Peyer's patch (tissue), 4 donors: ENCODE measurements at places on chromosomes 13 and 19.

GRCh38 chr13:36997716-36998427 lies 1.3 kb downstream of the ALG5 start:
- DNase-seq = no peak

- peak; percentile 56 for DNase-seq
These were observed 16.0 kb downstream of the LSM4 start for GRCh38 chr19:18306888-18307260.

- peak; percentile 60 for DNase-seq
These were observed 333.9 kb downstream of the UQCRFS1 start for GRCh38 chr19:28878862-28879566.

DNA sequence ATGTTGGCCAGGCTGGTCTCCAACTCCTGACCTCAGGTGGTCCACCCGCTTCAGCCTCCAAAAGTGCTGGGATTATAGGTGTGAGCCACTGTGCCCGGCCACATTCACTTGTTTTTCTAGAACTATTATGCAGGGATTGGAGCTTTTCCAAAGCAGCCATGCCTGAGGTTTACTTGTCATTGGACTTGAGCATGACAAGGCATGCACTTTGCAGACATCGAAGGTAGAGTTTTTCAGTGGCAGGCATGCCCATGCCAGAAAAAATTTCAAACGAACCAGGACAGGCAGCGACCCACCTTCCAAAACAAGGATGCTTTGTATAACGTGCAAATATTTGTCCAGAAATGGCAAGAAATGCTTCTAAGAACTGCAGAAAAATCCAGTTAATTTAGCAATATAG lies 17.7 kb downstream of the PNMA8A start:
- DNase-seq = no peak

DNA sequence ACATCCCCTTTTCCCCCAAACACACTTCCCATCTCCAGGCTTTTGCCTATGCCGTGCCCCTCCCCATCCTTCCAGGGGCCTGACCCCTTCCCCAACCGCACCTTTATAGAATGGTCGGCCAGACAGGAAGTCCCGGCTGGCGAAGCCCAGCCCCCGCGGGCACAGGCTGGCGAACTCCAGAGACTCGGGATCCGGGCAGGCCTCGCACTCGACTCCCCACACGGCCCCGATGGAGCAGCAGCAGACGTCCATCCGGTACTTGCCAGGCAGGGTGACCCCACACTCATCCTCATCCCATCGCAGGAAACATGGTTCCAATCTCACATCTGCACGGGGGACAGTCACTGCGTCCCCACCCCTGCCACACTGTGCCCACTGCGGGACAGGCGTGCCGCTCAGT lies 25.7 kb downstream of the FBN3 start:
- DNase-seq = no peak

DNA sequence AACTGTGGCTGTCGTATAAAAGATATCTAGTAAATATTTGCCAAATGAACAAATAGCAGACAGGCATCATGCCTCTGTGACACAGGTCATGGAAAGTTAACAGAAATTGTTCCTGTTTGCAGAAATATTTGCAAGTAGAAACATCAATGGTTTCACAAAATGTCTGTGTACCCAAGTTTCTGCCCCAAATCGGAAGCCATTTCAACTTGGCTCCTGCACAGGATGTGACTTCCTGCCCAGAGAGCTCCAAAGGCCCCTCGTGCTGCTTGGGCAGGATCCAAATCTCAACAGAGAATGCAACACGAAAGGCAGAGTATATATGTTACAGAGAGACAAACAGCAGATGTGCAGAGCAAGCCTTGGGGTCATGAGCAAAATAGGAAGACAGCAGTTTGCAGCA lies 95.5 kb upstream of the SERP2 start:
- no peak for DNase-seq

- DNase-seq = peak; percentile 31
These were observed 111.2 kb downstream of the GADD45B start for GRCh38 chr19:2587001-2587719.

GRCh38 chr13:22210134-22210930 lies 539.5 kb downstream of the FGF9 start:
- DNase-seq = no peak

DNA sequence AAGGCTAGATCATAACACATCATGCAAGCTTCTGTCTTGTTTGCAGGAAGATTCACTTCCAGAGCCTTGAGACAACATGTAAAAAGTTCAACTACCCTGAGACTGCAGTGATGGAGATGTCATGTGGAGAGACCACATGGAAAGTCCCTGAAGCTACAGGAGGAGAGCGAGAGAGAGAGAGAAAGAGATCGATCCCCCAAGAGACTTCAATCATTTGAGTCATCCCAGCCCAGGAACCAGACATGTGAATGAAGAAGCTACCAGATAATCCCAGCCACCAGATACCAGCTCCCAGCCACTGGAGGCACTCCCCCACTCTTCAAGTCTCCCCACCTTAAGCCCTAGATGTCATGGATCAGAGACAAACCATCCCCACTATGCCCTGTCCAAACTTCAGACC lies 10.7 kb upstream of the EVI5L start:
- DNase-seq = no peak

GRCh38 chr13:70959035-70959775 lies 851.0 kb upstream of the KLHL1 start:
- DNase-seq = no peak

DNA sequence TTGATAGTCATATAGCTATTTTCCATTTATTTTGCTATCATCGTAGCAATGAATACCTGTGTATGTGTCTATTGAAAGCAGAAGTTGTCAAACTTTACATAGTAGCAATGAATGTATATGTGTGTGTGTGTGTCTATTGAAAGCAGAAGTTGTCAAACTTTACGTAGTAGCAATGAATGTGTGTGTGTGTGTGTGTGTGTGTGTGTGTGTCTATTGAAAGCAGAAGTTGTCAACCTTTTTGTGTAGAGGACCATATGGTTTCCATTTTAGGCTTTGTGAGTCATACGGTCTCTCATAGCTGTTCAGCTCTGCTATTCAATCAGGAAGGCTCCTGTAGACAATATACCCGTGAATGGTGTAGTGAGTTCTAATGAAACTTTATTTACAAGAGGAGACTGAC lies 20.8 kb downstream of the NLRP4 start:
- no peak for DNase-seq

DNA sequence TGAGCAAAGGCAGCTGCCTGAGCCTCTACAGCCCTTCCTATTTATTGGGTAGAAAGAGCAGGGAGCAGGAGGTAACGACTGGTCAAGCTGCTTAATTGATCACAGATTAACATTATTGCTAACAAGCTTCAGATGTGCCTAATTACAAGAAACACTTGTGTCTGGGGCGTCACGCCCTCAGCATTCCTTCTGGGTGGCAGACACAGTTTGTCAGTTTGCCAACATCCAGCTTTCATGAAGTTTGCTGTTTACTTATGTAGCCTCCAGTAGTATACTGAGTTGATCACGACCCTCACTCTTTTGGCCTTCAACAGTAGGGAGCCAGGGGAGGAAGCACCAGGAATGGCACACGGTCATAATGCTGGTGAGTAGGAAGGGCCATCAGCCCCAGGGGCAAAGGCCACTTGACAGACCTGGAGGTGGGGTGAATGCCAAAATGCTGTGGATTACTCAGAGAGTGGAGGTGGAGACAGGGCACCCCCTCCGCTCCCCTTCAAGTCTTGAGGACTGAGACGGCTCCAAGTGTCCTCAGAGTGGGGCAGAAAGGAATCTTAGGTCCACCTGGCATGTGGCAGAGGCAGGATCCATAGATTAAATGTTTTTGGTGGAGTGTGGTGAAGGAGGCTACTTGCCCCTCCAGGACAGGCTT lies 34.9 kb upstream of the PSPC1 start:
- peak; percentile 9 for DNase-seq

DNA sequence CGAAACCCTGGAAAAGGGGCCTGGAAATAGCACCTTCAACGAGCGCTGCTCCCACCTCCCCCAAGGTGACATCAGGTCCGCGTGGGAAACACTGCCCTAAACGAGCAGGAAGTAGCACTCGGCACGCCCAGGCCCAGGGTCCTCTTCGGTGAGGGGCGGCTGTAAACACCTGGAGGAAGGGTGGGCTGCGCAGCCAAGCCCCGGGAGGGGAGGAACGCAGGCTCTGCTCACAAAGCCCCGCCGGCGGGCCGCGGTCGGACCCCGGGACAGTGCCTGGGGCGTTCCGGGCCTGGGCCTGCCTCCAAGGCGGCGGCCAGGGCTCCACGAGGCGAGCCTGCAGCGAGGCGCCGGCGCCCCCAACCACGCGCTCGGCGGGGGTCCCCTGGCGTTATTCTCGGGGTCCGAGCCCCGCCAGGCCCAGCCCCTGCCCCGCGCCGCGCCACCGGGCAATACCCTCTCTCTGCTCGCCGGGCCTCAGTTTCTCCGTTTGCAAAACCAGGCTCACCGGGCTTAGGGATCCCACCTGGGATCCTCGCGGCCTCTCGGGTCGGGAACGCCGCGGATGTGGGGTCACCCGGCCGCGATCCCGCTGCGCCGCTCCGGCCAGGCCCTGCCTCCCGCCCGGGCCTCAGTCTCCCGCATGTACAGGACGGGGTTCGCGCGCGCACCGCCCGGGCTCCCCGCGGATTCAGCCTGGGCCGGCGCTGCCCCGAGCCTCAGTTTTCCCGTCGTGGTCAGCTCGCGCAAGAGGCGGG lies 630 bp downstream of the RNF126 start:
- peak; percentile 89 for DNase-seq

GRCh38 chr19:55447421-55448174 lies 4.5 kb upstream of the SHISA7 start:
- DNase-seq = no peak

- no peak for DNase-seq
These were observed 1401.9 kb downstream of the SLITRK1 start for GRCh38 chr13:82480415-82480814.

- no peak for DNase-seq
These were observed 295.9 kb downstream of the GPC6 start for GRCh38 chr13:93522501-93522900.

GRCh38 chr19:42115219-42115618 lies 17.0 kb downstream of the POU2F2 start:
- DNase-seq = no peak

DNA sequence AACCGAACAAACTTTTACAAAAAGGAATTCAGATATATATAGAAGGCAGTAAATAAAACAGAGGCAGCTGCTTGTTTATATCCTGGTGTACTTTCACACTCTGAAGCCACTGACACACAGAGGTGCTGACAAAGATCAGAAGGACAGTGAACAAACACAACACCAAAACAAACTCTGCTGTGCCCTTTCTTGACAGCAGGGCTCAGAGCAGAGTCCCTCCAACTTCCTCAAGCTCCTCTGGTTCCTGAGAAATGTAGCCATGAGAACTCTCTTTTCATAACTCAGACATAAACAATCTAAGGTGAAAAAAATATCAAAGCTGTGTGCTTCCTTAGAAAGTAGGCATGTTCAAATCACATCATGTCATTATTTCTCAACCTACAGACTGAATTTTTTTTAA lies 1052.8 kb upstream of the SPRY2 start:
- DNase-seq = no peak

GRCh38 chr19:54928299-54928698 lies 19.0 kb downstream of the NLRP7 start:
- DNase-seq = no peak

DNA sequence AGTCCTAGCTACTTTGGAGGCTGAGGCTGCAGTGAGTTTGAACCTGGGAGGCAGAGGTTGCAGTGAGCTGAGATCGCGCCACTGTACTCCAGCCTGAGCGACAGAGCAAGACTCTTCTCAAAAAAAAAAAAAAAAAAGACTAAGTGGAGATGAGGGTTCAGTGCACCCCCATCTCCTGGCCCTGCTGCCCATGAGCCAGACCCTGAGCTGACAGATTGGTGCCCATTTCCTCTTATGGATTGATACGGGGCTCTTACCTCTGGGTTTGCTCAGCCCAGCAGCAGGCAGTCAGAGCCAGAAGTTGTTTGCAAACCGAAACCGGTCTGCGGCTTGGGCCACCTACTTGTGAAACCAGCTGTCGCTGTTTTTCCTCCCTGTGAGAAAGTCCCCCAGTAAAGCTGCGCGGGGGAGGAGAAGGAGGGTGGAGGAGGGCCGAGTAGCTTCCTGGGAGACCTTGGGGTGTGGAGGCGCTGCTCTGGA lies 36.9 kb downstream of the ARRDC2 start:
- peak; percentile 95 for DNase-seq

- no peak for DNase-seq
These were observed 1725.2 kb downstream of the EFNB2 start for GRCh38 chr13:104810242-104810641.

GRCh38 chr19:41849067-41849466 lies 4.2 kb downstream of the DMRTC2 start:
- no peak for DNase-seq

- no peak for DNase-seq
These were observed 16.9 kb upstream of the ADGRL1 start for GRCh38 chr19:14222886-14223285.

DNA sequence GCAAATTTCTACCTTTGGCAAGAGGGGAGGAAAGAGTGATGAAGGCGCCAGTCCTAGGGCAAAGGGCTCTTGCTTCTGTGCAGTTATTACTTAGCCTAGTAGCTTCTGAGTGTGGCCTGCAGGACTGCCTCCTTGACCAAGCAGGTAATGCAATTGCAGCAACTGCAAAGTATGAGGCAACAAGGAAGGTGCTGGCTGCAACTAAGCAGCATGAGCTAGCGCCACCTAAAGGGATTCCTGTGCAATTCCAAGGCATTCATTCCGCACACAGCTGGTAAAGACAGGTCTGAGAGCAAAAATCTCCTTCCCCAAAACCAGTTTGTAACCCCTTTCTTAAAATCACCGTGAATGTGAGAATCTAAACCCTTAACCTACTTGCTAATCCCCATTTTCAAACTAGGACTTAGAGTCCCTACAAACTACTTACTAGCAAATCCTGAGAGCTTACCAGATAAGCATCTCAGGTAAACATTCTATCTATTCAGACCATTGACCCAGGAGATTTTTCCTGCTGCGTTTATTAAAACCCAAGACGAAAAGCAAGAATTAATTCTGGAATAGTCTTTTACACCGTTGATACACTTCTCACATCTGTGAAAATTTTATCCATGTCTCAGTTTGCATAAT lies 62.9 kb downstream of the DCT start:
- DNase-seq = no peak

DNA sequence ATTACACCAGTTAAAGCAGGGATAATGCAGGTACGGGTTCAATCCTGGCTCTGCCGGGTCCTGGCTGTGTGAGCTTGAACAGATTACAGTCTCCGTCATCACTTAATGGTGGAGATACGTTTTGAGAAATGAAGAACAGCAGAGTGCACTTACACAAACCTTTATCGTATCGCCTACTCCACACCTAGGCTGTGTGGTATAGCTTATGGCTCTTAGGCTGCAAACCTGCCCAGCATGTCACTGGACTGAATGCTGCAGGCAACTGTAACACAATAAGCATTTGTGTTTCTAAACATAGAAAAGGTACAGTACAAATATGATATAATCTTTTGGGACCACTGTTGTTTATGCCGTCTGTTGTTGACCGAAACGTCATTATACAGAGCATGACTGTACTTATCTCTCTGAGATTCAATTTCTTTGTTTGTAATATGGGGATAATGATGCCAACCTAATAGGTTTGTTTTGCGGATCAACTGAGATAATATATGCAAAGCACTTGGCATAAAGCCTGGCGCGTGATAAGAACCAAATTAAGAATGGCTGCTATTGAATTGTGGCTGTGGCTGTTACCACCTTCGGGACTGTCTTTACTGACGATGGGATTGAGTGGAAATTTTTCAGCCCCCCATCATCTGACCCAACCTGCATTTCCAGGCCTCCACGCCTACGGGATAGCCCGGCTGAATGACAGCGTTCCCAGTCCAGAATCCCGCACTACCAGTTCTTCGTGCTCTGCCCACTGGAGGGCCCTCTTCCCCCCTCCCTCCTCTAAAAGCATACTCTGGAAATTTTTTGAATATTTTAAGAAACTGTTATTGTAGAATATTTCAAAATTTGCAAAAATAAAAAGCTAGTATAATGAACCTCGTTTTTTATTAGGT lies 11.2 kb downstream of the KRTDAP start:
- no peak for DNase-seq
